Renal cortical epithelial cell (primary cell): ENCODE measurements at places on chromosomes 5 and 9. TPM values are rescaled to one million over a fixed set of nuclear protein-coding genes. Genes with fewer than 3 reads are reported as not detected.

DEPDC1B gene
- total RNA-seq: 5.7 and 17.9 TPM in 2 replicates

EIF4E1B gene
- not detected in 2 replicates for total RNA-seq

STKLD1 gene
- 0.35 and 0.40 TPM in 2 replicates for total RNA-seq

GKAP1 gene
- total RNA-seq: 0.52 and 4.5 TPM in 2 replicates

ARID3C gene
- total RNA-seq: not detected in 2 replicates

CDX1 gene
- not detected in 2 replicates for total RNA-seq

ARHGAP26 gene
- 7.3 and 10.4 TPM in 2 replicates for total RNA-seq

CTSV gene
- total RNA-seq: 3.5 and 9.4 TPM in 2 replicates

ZNF169 gene
- 2.4 and 5.9 TPM in 2 replicates for total RNA-seq

ADGRD2 gene
- total RNA-seq: not detected in 2 replicates

MED22 gene
- 17.7 and 31.6 TPM in 2 replicates for total RNA-seq
